DMS 273 treated with DMSO at 0.1 percent for 48 hours (cell line): ENCODE measurements at places on chromosomes 7 and 10.

- DNase-seq = no peak
Measured at GRCh38 chr7:102208826-102209225, 77.8 kb upstream of the SH2B2 start.

DNA sequence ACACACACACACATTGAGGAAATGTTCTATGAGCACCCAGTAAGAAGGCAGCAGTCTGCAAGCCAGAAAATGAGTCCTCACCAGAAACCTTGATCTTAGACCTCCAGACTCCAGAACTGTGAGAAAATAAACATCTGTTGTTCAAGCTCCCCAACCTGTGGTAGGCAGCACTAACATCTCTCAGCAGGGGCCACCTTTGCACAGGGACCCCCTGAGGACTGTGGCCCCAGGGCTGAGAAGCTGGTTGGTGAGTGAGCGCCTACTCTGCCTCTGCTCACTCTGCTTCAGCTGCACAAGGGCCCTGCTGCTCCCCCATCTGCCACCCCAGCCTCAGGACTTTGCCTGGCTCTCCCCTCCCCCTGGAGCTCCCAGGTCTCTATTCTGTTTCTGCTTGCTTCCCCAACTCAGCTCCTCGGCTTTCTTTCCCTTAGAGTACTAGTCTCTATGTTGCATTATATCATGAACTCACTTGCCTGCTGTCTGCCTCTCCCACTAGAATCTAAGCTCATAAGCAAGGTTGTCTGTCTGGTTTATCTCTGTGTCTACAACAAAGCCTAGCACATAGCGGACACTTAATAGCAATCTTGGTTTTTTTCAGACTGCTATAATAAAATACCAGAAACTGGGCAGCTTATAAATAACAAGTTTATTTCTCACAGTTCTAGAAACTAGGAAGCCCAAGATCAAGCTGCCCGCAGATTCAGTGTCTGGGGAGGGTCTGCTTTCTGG, 40.4 kb upstream of the PRLHR start:
- peak; percentile 20 for DNase-seq

- peak; percentile 94 for DNase-seq
Measured at GRCh38 chr10:68720793-68721672, at the start of gene CCAR1. Gene CCAR1, plus strand, starts transcription at chr10:68721239. Its CDS starts 1,266 bp downstream, at chr10:68722505.

GRCh38 chr7:152081088-152081487, 55.6 kb downstream of the GALNT11 start:
- no peak for DNase-seq

DNA sequence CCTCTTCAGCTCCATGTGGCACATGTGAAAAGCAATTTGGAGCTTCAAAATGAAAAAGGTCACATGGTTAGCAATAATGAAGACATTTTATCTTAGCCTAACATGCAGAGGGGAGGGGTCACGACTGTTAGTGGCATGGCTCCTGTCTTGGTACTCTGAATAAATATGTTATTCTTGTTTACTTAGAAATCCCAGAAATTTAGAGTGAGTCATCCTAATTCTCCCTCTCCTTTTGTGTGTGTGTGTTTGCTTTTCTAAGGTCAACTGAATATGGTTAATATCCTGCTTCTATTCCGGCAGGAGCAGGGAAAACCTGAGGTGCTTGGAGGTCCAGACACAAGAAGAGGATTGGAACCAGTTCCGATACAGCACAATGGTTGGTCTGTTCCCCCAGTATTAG, 17.6 kb downstream of the BCCIP start:
- no peak for DNase-seq

- no peak for DNase-seq
Measured at GRCh38 chr10:114408112-114408967, 4.0 kb upstream of the AFAP1L2 start.

- DNase-seq = peak; percentile 15
Measured at GRCh38 chr10:60944058-60944909, at the start of gene RHOBTB1. Gene RHOBTB1, minus strand, starts transcription at chr10:60944185. Its CDS starts 32,643 bp downstream, at chr10:60911542.

- no peak for DNase-seq
Measured at GRCh38 chr7:80711531-80711930, 73.1 kb downstream of the CD36 start.

DNA sequence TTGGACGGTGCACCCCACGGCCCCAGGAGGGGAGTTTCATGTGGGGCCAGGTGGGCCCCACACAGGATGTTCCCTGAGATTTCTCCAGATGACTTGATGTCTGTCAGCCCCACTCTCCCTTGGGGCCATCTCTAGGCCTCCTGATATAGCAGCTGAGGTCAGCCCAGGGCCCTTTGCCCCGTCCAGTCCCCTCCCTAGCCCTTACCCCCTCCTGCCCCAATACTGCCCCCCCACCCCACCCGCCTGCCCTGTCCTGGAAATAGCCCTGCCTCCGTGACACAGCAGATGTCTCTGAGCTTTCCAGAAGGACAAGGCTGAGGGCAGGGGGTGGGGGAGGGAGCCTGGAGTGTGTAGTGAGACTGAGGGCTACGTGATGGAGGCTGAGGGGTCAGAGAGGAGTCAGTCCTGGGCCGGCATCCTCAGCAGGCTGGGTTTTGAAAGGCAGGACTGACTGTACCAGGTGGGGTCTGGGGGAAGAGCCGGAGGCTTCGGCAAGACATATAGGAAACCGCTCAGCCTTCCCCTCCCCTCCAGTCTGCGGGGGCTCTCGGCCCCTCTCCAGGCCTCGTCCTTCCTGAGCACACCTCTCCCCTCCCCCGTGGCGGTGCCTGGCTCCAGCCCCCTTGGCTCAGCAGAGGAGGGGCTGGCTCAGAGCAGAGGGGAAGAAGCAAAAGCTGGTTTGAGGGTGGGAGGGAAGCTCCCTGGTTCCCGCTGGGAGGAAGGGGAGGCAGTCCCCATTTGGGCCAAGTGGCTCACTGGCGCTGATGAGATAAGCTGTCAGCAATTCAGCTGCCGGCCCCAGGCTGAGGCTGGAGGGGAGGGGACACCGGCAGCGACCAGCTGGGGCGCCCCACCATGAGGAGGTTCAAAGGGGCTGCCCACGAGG, 2.0 kb downstream of the FLNC start:
- peak; percentile 93 for DNase-seq

DNA sequence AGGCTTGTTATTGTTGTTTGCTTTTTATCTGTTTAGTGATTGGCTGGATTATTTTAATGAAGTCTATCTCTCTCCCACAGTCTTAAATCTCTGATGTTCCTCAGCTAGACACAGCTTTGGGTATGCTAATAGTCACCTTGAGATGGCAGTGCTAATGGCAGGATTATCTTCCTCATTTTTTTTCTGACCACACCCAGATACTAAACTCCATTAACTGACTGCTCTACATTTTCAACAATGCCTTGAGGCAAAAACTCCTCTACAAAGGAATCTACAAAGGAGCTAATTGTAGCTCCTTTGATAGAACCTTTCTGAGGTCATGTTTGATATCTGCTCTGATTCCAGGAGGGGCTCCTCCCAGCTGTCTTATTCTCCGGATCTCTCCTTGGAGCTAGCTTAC, 122.6 kb downstream of the HBP1 start:
- DNase-seq = no peak

GRCh38 chr7:2245883-2246675, 4.1 kb downstream of the NUDT1 start:
- DNase-seq = no peak

GRCh38 chr10:84140036-84140379, 699 bp downstream of the GHITM start:
- DNase-seq = no peak

- no peak for DNase-seq
Measured at GRCh38 chr7:96303105-96303685, 18.7 kb downstream of the SLC25A13 start.

DNA sequence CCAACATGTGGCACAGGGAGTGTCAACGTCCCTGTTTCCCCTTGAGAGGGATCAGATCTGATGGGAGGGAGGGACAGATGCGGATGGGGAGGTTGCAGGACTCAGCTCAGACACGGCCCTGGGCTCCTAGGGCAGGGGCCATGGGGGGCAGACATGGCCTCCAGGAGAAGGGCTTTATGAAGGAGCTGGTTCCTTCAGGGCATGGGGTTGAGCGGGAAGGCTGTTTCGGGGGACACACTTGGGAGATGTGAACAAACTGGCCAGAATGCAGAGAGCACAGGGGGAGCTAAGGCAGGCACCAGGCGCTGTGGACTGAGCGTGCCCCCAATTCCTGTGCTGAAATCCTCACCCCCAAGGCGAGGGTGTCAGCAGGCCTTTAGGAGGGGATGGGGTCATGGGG, 581.9 kb upstream of the FOXK1 start:
- no peak for DNase-seq

DNA sequence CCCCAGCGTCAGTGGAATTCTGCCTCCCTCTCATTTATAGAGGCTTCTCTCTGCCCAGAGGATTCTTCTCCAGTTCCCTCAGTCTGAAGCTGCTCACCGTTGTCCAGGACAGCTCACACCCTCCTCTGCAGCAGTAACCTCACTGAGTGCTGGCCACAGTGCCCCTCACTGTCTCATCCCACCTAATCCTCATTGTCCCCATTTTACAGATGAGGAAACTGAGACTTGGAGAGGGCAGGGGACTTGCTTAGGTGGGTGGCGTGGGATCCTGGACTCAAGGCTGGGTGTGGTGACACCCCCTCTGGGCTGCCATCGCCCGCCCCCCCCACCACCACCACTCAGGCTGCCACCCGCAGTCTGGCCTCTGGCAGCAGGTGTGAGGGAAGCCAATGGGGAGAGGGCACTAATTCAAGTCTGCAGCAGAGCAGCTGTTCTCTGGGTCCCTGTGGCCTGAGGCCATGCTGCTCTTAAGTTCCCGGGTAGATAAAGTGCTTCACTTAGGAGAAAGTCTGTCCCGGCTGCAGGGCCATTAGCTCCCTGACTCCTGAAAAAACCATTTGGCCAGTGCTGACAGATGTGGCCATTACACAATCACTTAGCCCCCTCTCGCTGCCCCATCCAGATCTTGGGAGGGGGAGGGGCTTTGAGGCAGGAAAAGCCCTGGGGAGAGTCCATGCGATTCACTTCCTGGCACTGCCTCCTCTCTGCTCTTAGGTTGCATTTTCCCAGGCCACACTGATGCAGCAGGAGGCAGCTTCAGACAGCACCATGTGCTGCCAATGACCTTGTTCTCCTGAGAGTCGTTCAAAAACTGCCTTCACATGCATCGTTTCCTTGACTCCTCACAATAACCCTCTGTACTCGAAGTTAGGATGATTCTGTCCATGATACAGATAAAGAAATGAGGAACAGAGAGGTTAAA, 36.3 kb downstream of the DRGX start:
- DNase-seq = peak; percentile 77

GRCh38 chr7:35356495-35356894, 102.6 kb upstream of the TBX20 start:
- no peak for DNase-seq

DNA sequence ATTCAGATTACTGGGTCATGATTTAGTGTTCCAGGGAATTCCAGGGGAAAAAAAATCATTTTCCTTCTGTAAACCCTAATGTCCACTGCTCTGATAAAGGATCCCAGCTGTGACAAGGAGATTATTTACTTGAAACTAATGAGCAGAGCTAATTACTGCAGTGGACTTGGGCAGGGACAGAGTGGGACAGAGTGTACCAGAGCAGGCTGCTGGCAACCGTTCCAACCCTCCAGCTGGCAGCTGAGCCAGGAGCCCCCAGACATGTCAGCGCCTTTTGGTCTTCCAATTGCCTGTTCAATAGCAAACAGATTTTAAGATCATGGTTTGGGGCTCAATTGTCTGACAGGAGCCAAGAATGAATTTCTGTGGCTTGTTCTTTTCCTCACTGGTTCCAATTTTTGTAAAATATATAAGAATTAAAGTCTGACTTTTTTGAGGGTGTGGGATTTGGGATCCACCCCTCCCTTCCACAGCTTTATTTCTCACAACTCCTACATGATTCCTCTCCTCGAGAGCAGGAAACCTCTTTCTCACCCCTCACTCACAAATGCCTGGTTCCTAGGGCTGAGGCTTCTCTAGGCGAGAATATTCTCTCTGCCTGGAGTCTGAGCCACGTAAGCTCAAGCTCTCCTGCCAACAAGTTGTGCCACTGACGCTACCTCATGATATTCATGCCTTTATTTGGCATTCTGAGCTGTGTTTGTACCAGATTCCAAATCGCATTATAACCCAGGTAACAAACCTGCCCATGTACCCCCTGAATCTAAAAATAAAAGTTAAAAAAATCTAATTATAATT, 20.6 kb upstream of the FAM180A start:
- DNase-seq = no peak

GRCh38 chr10:97312897-97313296, 6.2 kb upstream of the FRAT1 start:
- no peak for DNase-seq

- no peak for DNase-seq
Measured at GRCh38 chr7:17183630-17184328, 114.7 kb upstream of the AHR start.

DNA sequence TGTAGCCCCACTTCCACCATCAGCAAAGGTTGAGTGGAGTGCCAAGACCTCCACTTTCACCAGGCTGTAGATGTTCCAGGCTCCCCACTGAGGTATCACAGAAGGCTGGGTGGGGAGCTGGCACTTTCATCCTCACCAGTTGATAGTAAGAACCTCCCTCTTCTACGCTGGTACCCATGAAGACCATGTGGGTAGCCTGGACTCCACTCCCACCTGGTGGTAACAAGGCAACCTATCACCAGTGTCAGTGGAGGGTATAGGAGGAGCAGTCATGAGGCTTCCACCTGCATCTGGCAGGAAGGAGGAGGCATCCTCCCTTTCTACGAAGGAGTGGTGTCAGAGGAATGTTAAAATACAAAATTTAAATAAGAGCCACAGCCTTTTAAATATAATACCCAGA, 4.4 kb downstream of the SMIM30 start:
- no peak for DNase-seq

GRCh38 chr7:155794196-155794595, 18.1 kb downstream of the SHH start:
- no peak for DNase-seq

DNA sequence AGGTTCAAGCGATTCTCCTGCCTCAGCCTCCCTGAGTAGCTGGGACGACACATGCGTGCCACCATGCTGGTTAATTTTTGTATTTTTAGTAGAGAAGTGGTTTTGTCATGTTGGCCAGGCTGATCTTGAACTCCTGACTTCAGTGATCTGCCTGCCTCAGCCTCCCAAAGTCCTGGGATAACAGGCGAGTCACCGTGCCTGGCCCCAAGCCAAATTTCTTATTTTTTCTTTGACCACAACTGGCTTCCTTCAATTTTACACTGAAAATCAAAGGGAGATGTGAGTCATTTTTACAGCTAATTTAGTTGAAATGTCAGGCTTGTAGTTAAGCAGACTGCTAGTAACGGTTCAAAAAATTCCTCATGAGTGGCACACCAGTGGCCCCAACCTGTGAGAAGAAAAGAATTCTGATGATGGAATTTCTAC, 7.8 kb downstream of the RNF216 start:
- peak; percentile 7 for DNase-seq

- no peak for DNase-seq
Measured at GRCh38 chr10:101708870-101709269, 13.9 kb upstream of the FBXW4 start.

DNA sequence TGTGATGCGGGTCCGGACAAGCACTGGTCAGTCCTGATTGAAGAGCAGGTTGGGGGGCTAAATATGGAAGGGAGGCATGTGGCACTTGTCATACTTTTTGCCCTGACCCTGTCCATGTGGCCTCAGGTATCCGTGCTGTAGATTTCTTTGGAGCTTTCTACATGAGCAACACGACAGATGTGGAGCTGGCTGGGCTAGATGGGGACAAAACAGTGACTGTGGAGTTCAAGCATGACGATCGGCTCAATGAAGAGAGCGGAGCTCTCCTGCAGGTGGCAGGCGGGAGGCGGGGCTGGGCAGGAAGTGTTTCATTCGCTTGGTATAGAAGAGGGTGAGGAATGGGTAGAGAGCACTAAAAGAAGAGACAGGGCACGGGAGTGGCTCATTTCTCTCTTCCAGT, 13.0 kb upstream of the CHCHD1 start:
- no peak for DNase-seq
